ENCODE measurements at places on chromosomes 12 and 14.

DNA sequence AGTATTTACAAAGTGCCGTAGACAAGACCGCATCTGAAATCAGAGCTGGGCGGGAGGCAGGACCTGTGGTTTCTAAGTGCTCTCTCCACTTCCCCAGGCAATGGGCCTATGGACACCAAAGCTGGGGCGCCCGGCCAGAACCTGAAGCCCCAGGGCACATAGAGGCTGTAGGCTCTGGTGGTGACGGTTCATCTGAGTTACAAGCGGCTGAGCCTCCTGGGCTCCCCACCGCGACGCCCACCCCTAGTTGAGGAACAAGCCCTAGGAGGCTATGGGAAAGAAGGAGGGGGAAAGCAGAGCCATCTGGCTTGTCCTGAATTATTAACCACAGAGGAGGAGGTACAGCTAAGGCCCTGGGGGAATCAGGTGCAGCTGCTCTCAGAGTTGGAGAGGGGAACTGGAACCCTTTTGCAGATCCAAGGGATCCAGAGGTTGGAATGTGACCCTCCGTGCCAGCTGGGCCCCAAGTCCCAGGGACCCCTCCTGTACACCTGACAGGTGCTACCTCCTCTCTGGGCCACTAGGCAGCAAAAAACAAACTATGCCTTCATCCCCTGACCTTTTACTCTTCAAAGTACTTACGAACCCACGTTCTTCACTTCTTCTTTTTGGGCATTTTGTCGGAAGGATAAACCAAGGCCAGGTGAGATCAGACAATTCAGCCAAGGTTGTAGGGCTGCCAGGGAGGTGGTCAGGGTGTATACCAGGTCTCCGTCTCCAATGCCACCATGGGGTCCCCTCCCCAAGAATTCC is 77.2 kb downstream of the ARL6IP4 start:
- DNase-seq: no peak

- DNase-seq: no peak
These were observed 41.3 kb downstream of the EVL start for GRCh38 chr14:100106250-100107112.

- no peak for DNase-seq
These were observed 127.5 kb downstream of the SMOC1 start for GRCh38 chr14:70006699-70007098.

- DNase-seq: no peak
These were observed 51.9 kb downstream of the TESPA1 start for GRCh38 chr12:54932691-54933090.

DNA sequence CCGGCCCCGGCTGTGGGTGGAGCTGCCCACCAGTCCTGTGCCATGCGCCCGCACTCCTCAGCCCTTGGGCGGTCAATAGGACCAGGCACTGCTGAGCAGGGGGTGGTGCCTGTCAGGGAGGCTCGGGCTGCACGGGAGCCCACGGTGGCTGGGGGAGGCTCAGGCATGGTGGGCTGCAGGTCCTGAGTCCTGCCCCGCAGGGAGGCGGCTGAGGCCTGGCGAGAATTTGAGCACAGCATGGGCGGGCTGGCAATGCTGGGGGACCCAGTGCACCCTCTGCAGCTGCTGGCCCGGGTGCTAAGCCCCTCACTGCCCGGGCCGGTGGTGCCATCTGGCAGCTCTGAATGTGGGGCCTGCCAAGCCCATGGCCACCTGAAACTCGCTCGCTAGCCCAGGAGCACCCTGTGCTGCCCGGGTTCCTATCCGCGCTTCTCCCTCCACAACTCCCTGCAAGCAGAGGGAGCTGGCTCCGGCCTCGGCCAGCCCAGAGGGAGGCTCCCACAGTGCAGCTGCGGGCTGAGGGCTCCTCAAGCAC is 1371.1 kb downstream of the FSCB start:
- no peak for DNase-seq

DNA sequence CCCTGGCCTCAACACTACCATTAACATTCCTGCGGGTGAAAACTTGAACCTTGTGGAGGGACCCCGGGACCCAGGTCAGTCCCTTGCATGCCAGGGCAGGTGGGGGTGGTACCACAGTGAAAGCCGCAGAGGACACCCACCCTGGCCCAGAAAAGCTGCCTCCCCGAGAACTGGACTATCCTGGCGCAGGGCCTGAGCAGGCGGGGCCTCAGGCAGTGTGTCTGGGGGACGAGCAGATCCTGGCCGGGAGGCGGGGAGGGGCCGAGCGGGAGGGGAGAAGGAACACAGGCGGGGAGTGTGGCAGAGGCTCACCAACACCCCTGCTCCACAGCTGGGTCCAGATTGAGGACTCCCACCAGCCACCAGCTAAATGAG is 10.0 kb downstream of the AHNAK2 start:
- DNase-seq: no peak

DNA sequence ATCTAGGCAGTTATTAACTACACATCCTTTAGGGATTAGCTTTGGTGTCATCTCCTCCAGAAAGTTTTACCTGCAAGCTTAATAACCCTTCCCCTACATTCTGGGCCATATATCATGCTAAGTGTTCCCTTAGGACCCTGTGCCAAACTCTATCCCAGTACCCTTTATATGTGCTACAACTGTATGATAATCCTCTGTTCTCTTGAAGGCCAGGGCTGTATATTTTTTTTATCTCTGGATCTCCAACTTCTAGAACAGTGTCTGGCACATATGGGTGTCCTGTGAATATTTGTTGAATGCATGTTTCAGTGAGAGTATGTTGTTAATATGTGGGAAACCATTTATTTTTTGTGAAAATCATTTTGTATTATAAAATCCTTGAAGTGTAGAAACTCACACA is 106.7 kb downstream of the PPM1A start:
- no peak for DNase-seq

DNA sequence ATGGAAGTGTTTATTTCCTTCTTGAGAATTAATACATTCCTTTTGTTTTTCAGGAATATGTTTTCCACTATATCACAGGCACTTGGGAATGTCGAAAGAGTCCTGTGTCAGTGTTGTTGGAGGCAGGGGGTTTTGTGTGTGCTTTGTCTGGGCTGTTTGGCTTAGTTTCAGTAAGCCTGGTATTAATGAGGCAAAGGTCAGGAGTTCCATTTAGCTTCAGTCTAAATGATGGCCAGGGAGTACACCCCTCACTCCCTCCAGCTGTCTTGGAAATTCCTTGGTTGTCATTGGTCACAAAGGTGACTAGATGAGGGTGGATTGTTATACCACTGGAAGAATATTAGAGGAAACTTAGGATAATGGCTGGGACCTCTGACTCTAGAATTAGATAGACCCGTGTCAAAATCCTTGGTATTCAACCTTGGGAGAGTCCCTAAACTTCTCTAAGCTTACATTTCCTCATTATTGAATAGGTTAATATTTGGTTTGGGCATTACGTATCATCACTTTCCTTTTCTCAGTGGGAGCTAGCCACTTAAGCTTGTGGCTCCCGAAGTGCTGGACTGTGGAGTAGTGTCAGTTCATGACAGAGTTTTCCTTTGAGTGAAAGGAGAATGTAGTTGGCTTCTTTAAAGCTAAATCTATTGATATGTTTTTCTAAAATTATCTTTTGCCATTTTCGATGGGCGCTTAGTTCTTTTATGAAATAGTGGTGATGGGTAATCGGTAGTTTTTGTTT is 5.2 kb downstream of the FRS2 start:
- DNase-seq: no peak

DNA sequence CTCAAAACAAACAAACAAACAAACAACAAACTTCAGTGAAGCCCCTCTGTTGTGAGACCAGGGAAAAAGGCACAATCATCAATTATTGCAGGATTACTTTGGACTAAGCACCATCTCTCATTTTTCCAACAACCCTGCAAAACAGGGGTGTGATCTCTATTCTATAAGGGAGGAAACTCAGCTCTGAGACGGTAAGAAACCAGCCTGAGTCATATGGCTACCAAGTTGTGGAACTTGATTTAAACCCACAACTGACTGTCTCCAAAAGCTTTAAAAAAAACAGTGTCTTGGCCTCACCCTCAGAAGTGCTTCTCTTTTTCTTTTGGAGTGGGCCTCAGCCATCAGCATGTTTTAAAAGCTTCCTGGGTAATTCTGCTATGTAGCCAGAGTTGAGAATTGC is 49.8 kb downstream of the RIN3 start:
- DNase-seq: no peak
